ENCODE measurements at places on chromosomes 3 and 15.

DNA sequence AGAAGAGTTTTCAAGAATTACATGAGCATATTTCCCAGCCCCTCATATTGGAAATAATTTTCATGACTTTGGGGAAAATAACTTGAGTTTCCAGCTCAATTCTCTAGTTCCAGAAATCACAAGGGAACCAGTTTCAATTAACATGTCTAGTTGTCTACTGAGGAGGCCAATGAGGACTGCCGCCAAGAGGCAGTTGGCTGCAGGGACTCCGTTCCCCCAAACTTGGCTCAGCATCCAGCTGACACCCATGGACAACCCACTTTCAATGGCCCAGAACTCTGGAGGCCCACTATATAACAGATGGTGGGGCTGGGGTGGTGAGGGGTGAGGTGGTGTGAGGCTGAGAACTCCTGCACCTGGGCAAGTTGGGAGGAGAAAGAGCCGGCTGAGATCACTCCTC is 86.5 kb upstream of the TNFAIP8L3 start:
- DNase-seq: no peak

- no peak for DNase-seq
Measured at GRCh38 chr15:38351466-38351865, 98.8 kb downstream of the SPRED1 start.

DNA sequence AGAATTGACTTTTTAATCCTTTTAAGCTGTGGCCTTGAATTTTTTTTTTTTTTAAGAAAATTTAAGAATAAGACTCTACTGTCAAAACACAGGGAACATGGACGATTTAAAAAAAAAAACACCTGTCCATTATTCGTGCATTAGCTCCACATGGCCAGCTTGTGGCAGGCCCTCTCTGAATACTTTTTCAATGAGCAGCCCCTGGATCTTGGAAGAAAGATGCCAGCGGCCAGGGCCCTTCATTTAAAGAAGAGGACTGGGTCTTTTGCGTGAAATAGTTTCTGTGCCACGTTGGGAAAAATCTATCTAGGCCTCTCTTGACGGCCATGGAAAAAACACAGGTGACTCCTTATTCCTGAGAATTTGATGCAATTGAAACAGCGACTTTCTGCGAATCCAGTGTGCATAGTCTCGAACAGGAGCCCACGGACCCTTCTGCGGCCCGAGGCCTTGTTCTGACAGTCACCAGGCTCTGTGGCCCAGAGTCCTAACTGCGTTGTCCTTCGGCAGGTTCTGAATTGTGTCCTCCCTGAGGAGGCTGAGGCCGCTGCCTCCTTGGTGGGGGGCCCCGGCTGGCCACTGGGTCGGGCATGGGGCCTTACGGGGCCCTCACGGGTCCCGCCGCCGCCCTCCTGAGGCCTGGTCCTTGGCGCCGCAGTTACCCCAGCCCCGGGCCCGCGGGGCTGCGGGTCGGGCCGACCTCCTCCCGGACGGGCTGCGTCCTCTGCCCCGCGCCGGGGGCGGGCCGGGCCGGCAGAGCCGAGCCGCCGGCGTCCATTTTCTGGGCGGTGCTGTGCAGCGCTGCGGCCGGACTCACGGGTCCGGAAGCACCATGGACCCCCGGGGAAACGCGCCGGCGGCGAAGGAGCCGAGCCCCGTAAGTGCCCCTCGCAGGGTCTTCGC is 33.5 kb downstream of the ZBTB38 start:
- DNase-seq: no peak

DNA sequence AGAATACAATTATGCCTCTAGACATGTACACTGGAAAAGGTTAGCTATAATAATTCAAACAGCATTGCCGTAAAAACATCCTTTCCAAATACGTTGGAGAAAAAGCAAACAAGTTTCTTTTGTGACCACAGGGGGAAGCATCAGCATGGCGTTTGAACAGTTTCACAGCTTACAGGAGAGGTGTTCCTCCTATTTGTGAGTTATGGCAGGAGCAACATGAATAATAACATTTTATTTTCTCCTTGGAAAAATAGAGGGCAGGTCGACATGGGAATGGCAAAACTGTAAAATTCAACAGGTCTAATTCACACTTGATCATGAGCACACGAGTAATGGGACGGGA is 39.7 kb upstream of the GADL1 start:
- DNase-seq: no peak

- DNase-seq: no peak
Measured at GRCh38 chr3:186083746-186084145, 25.1 kb downstream of the ETV5 start.

DNA sequence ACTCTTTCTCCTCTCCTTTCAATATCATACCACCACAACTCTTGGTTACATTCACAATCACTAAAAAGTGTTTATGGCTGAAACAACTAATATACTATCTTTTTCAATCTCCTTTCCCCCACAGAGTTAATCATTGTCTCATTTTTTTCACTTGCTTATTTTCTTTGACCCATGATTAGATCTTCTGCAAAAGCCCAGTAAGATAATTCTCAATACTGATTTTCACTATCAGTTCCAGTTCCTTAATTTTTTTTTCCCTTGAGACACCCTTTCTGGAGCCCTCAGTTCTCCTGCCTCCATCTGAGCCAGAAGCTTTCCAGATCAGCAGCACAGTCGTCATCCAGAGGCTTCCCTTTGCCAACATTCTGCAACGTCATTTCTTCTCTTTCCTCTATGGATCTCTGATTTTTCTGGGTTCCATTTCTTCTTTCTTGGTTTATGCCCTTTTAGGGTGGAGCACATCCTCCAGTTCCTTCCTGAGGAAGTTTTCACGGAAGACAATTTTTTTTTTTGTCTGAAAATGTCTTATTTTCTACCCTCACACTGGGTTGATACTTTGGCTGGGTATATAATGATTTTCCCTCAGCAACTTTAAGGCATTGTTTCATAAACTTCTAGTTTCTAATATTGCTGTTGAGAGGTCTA is 88.7 kb upstream of the C15orf39 start:
- DNase-seq: no peak

Data from NCI-H1417 treated with DMSO at 0.1 percent for 48 hours (cell line).